ENCODE measurements at places on chromosomes 6 and 20. TPM values are rescaled to one million over a fixed set of nuclear protein-coding genes. Genes with fewer than 3 reads are reported as not detected.

GRCh38 chr6:7496266-7496875 lies 45.1 kb upstream of the DSP start:
- no peak for DNase-seq

GRCh38 chr20:33769043-33769442 lies 37.2 kb downstream of the ZNF341 start:
- no peak for DNase-seq

- no peak for DNase-seq
These were observed 84.1 kb upstream of the POPDC3 start for GRCh38 chr6:105263685-105264610.

- DNase-seq, result no peak
These were observed 85.0 kb downstream of the CDC40 start for GRCh38 chr6:110265273-110265672.

DNA sequence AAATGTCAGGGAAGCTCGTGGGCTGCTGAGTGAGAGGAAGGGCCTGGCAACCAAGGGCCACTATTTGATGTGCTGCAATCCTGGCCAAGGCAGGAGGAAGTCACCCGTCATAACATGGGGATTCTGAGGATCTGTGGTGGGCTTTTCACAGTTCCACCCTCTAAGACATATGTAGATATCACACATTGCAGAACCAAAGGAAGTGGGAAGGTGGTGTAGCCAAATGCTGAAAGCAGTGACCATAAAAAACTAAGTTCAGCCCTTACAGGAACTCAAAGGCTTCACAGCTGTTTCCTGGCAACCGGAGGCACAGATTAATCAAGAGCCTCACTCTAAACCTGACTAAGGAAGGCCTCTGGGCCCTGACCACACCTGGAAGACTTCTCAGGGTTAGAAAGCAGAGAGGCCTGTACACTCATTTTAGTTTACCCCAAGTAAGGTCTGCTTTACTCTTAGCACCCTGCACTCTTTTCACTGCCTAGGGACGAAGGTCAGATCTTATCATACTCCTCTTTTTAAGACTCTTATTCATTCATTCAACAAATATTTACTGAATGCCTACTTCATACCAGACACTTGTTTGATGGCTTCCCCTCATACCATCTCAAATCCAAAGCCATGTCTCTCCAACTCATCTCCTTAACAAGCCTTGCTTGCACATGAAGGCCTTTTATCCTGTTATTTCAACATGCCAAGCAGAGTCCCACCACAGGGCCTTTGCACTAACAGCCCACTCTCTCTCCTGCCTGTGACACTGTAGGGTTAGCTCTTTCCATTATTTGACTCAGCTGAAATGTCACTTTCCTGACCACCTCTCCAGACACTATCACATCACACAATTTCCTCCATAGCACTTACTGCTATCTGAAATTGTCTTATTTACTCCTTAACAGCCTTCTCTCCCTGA lies 2.6 kb downstream of the UBE2V1 start:
- DNase-seq, result no peak

DNA sequence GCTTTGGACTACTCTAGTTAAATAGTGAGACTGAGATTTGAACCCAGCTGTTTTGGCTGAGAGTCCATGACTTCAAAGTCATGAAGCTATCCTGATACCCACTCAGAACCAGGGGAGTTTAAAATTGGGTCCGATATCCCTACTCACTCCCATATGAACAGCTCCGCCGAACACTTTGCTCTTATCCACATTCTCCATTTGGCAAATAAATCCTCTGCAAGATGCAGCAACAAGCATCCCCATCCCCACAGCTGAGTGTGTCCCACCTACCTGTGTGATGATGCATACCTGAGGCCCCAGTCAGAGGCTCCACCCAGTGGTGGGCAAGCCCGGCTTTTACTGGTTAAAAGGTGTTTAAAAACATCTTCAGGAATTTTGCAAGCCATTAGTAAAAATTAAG lies 108.3 kb upstream of the SLC24A3 start:
- no peak for DNase-seq

DNA sequence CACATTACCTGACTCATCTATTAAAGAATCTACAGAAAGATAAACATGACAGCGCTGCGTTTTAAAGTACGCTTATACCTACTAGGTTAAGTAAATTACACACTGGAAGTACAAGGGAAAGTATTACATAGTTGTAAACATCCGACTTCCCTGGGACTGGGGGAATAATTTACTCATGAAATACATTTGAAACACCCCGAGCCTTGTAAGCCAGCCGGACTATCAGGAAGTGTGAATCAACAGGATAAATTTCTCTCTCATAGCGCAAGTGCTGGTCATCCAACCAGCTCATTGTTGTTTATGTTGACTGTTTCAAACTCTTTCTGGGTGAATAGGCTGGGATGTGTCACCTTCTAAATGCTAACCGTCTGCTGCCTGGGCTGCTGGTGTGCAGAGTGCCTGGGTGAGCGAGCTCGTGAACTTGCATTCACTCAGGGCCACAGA lies 4.9 kb downstream of the BMP6 start:
- no peak for DNase-seq

HLA-DRB1 gene
- 7.7 TPM for total RNA-seq

GRCh38 chr6:55034752-55035151 lies 139.6 kb upstream of the HCRTR2 start:
- DNase-seq, result no peak

DNA sequence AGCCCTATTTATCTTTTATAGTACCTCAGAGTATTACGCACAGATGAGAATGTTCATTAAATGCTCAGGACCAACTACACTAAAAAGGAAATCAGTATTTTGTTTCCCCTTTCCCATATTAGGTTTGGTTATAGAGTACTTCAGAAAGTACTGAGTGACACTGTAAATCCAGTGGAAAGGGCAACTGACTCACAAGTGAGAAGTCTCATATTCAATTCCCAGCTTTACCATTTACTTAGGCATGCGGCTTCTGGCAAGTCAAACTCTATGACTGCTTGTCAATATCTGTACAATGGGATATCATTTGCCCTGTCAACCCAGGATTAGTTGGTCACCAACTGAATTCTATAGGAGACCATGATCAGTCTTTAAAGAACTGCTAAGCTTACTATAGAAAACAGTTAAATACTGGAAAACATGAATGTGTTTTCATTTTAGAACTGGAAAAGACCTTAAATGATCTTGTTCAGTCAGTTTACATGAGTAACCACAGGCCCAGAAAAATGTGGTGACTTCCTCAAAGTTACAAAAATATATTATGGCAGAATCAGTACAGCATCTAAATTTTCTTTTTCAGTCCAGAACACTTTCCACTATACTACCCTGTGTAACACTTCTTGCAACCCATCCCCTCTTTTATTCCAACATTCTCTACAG lies 3.6 kb downstream of the MAP3K7 start:
- no peak for DNase-seq

DNA sequence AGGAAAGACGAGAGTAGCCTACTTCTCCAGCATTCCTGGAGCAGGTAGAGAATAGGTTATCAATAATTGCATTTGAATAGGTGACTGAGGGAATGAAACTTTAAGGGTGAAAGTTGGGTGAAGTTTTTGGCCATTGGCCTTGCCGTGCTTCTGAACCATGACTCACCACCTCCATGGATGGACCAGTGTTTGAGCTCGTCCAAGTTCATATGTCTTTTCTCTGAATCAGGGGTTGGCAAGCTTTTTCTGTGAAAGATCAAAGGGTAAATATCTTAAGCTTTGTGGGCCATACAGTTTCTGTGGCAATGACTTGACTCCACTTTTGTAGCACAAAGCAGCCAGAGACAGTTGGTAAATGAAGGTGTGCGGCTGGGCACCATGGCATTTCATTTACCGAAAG lies 31.8 kb downstream of the SNRNP48 start:
- no peak for DNase-seq
